ENCODE measurements at places on chromosomes 1 and 21.

DNA sequence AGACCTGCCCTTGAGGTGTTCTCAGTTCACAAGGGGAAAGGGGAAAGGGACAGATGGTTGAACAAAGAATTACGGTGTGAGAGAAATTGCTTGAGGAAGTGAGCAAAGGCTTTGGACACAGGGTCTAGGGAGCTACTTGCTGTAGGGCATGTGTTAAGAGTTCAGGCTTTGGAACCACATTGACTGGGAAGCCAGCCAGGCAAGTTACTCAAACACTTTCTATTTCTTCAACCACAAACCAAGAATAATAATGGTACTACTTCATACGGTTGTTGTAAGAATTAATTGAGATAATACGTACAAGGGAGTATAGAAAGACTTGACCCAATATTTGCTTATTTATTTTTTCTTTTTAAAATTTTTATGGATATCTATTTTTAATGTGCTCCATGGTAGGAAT is 26.6 kb downstream of the AK4 start:
- DNase-seq = no peak

GRCh38 chr1:65658122-65658521 is 134.6 kb upstream of the PDE4B start:
- no peak for DNase-seq

DNA sequence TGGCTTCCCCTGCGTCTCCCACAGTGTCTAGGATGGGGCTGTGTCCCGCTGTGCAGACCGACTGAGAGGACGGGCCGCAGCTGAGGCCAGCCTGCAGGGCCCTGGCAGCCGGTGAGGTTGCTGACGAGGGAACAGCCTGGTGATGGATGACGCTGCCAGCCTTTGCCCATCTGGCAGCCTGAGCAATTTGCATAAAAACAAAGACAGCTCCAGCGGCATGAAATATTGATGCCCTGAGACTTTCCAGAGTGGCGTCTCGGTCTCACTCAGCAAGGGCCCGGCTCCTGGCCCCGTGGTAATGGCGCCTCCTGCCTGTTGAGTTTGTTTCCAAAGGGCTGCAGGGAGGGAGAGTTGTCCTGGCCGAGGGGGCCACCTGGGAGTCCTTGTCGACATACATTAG is 19.1 kb upstream of the KCNA10 start:
- DNase-seq = no peak

DNA sequence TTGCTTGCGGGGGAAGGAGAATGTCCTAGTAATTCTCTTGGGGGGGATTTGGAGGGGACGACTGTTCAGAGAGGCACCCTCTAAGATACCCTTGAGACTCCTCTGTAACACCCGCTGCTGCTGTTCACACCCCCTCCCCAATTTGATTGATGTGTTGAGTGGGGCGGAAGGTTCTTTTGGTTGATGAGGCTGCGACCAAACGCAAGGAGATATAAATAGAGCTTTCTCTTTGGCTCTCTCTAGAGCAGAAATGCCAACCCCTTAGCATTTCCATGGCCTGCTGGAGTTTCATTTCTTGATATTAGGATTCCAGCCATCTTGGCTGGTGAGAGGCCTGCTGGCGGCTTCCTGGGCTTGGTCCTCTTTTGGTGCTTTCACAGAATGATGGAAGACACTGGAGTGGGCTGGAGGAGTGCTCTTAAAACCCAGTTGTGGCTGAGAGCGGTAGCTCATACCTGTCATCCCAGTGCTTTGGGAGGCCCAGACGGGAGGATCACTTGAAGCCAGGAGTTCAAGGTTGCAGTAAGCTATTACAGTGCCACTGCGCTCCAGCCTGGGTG is 2.0 kb downstream of the PIK3CD start:
- DNase-seq = no peak

DNA sequence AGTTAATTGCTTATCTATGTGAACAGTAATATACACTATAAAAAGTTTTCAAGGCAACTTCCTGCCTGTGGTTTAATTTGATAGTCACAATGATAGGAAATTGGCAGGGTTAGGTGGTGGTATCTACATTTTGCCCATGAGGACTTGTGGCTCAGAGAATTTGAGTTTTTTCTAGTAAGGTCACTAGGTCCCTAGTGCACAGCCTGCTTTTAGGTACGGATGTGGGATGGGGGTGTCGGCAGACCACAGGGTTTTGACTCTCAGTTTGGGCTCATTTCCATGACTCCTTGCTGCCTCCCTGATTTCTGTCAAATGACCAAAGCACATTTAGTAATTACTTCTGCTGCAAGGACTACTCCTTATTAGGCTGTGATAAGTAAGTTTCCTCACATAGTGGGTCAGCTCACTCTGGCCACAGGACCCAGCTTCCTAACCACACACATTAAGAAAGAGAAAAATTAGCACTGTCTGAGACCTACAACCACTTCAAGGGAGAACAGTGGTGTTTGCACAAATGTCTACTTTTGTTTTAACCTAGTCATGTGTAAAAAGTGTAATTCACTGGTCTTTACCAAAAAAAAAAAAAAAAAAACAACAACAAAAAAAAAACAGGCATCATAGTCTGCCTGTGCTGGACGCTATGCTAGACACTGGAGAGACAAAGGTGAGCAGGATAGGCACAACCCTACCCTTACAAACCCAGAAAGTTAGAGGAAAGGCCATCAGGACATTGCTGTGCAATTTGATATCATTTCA is 43.7 kb downstream of the MRPL39 start:
- DNase-seq = no peak

DNA sequence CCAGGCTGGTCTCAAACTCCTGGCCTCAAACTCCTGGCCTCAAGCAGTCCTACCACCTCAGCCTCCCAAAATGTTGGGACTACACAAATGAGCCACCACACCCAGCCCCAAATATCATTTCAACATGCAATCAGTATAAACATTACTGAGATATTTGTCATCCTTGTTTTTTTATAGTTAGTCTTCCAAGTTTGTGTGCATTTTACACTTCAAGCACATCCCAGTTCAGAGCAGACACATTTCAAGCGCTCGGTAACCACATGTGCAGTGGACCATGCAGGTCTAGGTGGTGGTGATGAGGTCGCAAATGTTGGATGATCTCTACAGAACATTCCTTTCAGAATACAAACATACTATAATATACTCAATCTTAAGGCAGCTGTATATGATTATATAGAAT is 23.8 kb upstream of the APP start:
- no peak for DNase-seq

- DNase-seq = no peak
Measured at GRCh38 chr1:119602169-119602568, 45.9 kb downstream of the ZNF697 start.
